Activated T-helper 1 cell treated with anti-CD3 and anti-CD28 coated beads, Interleukin-12 subunit alpha, Interleukin-12 subunit beta, Interleukin-2, Interleukin-4 antibody, amounts not matched to agents 30 ng/mL and 10 ng/mL and 1 ng/mL, durations not matched to agents 14 hours and 24 hours and 36 hours (primary cell): ENCODE measurements at places on chromosomes 12 and 14. TPM values are rescaled to one million over a fixed set of nuclear protein-coding genes. Genes with fewer than 3 reads are reported as not detected.
A peak's percentile ranks its signal among the peaks of the same experiment; 100 is the strongest.

The CISTR gene
- total RNA-seq, result not detected in 2 replicates

- DNase-seq, result no peak
- no peak overlapping the region for H3K27ac ChIP-seq
- no peaks in the 10 kb centered on the region for H3K27me3 ChIP-seq
- no peaks in the 10 kb centered on the region for H3K4me1 ChIP-seq
Measured at GRCh38 chr14:31360919-31361662, 59.3 kb downstream of the HEATR5A start.

DNA sequence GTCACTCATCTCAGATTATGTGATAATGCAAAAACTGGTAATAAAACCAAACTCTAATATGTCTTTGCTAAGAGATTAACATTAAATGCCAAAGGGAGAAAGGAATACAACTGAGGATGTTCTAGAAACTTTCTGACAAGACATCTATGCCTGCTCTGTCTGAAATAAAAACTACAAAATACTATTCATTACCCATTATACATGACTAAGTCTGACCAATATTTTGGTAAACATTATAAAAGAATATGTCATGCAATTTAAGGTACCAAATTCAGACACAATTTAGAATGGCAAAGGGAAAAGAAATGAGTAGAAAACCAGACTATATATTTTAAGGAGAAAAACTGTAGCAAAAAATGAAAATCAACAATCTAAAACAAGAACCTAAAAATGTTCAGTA, 39.5 kb downstream of the UBR7 start:
- no peak for DNase-seq
- H3K4me1 ChIP-seq, result no peaks in the 10 kb centered on the region
- no peak overlapping the region for H3K27ac ChIP-seq
- H3K27me3 ChIP-seq, result no peaks in the 10 kb centered on the region

DNA sequence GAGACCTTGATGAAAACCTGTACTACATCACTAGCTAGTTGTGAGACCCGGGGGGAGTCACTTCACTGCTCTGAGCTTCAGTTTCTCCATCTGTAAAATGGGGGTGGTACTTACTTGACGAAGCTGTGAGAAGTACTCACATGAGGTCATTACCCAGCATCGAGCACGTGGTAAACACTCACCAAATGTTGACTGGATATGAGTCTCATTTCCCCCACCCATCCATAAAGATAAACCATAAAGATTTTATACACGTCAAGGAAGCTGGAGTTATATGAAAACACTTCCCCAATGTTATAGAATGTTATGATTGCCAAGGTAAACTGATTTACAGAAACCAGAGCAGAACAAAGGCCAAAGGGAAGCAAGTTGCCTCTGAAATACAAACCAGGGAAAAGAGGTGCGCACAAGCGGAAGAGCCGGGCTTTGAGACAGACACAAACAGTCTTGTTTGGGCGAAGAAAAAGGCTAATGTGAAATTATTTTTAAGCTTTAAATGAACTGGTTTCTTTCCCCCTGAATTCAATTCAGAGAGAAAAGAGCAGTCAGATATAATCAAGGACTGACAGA, 536.8 kb downstream of the MED13L start:
- no peaks in the 10 kb centered on the region for H3K36me3 ChIP-seq
- no peaks in the 10 kb centered on the region for H3K4me1 ChIP-seq
- no peak overlapping the region for H3K4me3 ChIP-seq
- H3K27me3 ChIP-seq, result no peaks in the 10 kb centered on the region

DNA sequence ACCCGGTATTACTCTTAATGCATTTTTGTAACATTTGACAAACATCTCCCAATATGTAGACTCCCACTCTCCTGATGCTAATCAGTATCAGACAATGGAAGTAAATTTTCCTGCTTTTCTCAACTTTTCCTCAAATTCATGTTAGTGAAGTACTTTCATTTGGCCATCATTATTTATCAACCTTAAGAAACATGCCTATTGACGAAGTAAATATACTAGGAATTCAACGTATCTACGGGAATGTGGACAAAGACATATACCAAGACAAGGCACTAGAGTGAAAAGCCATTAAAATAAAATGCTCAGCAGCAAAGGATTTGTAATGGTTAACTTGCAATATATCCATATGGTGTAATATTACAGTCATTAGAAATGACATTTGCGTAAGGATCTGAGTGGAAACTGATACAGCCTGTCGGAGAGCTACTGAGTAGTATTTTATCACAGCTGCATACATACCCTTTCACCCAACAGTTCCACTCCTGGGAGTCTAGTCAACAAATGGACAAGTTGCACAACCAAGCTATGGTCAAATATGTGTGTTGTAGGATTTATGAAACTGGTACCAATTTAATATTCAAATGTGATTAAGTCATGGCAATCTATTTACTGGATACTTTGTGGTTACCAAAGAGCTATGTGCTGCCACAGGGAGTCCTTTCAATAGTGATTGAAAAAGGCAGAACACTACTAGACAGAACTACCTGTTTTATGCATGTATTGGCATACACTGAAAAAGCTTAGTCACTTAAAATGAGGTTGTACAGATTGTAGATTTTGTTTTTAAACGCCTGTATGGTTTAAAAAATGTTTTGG, 26.5 kb downstream of the NUDT4 start:
- no peak overlapping the region for H3K4me3 ChIP-seq
- H3K27me3 ChIP-seq, result no peaks in the 10 kb centered on the region
- no peak for DNase-seq
- H3K36me3 ChIP-seq, result peaks cover 29% of the 10 kb centered on the region
- peak overlapping the region; percentile 45 for H3K27ac ChIP-seq

DNA sequence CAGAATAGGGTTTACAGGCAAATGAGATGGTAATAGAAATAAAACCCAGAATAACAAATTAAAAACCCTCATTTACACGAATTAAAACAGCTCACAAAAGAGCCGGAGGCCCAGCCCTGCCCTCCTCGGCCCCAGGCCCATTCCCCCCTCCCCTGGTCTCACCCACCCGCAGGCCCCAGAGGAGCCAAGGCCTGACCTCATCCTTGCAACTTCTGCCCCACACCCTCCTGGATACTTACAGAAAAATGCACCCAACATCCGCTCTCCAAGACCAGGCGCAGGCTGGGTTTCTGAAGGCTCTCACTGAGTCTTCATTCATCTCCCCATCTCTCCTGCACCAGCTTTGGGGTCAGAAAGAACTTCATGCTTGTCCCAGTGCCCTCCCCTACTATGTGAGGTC, 16.2 kb upstream of the VSX2 start:
- H3K36me3 ChIP-seq, result no peaks in the 10 kb centered on the region
- no peak overlapping the region for H3K4me3 ChIP-seq
- H3K27me3 ChIP-seq, result peaks cover 16% of the 10 kb centered on the region
- no peaks in the 10 kb centered on the region for H3K4me1 ChIP-seq
- H3K27ac ChIP-seq, result no peak overlapping the region

DNA sequence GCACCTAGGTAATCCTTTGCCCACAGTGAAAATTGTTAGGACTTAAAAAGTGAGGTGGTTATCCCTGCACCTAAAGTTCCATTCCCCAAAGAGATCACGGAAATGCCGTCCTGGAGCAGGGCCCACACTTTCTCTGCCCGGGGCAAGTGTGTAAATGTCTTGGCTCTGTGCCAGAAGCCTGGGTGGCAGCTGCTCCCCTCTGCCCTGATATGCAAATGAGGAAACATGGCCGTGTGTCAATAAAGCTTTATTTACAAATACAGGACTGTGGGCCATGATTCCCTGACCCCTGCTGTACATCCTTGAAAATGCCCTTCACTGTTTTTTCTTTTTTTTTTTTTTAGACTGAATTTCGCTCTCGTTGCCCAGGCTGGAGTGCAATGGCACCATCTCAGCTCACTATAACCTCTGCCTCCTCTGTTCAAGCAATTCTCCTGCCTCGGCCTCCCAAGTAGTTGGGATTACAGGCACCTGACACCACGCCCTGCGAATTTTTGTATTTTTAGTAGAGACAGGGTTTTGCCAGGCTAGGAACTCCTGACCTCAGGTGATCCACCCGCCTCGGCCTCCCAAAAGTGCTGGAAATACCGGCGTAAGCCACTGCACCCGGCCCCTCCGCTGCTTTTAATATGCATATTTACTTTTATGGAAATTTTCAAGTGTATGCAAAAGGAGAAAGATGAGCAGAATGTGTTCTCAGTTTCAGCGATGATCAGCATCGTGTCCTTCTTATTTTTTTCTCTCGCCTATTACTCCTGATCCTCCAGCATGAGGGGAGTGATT, 75.5 kb downstream of the GALNT9 start:
- no peak overlapping the region for H3K27ac ChIP-seq
- no peak for DNase-seq
- H3K27me3 ChIP-seq, result peaks cover 2% of the 10 kb centered on the region
- H3K4me1 ChIP-seq, result no peaks in the 10 kb centered on the region
- no peaks in the 10 kb centered on the region for H3K36me3 ChIP-seq

DNA sequence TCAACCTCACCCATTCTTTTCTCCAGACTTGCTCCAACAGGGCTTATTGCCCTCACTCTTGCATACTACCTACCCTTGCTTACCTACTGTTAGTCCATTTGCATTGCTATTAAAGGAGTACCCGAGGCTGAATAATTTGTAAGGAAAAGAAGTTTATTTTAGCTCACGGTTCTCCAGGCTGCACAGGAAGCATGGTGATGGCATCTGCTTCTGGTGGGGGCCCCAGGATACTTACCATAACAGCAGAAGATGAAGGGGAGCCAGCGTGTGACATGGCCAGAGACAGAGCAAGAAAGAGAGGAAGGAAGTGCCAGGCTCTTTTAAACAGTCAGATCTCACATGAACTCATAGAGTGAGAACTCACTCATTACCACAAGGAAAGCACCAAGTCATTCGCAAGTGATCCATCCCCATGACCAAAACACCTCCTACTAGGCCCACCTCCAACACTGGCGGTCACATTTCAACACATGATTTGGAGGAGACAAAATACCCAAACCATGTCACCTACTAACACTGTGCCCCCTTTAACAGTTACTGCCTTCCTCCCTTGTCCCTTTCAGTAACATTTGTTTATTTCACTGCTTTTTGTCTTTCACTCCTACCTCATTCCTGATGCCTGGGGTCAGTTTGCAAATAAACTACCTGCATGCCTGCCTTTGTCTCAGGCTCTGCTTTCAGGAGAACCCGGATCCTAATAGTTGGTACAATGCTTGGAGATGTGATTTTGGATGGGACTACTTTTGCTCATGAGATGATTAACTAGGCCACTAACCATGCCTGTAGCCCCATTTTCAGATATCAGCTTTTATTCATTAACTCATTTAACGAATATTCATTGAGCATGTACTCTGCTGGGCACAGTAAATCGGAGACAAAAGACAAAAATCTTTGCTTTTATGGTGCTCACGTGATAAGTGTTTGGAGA, 41.6 kb upstream of the CSRP2 start:
- no peak overlapping the region for H3K4me3 ChIP-seq
- H3K4me1 ChIP-seq, result peaks cover 9% of the 10 kb centered on the region
- no peaks in the 10 kb centered on the region for H3K36me3 ChIP-seq
- DNase-seq, result no peak
- H3K27me3 ChIP-seq, result peaks cover 2% of the 10 kb centered on the region
- no peak overlapping the region for H3K27ac ChIP-seq

The CCDC177 gene
- 0.08 TPM in 1 of 2 replicates, not detected in the other for total RNA-seq

- H3K27me3 ChIP-seq, result no peaks in the 10 kb centered on the region
- no peak overlapping the region for H3K27ac ChIP-seq
- H3K4me1 ChIP-seq, result peaks cover 9% of the 10 kb centered on the region
- no peak for DNase-seq
- peaks cover 14% of the 10 kb centered on the region for H3K36me3 ChIP-seq
Measured at GRCh38 chr14:77116172-77116817, 18.2 kb downstream of the CIPC start.

GRCh38 chr12:120472521-120472920, 3.0 kb upstream of the SRSF9 start:
- peaks cover 5% of the 10 kb centered on the region for H3K27me3 ChIP-seq
- peaks cover 39% of the 10 kb centered on the region for H3K4me1 ChIP-seq
- DNase-seq, result no peak
- no peak overlapping the region for H3K4me3 ChIP-seq

The GPR68 gene
- 4.5 and 5.4 TPM in 2 replicates for total RNA-seq

The PPTC7 gene
- total RNA-seq, result 57.9 and 59.1 TPM in 2 replicates

DNA sequence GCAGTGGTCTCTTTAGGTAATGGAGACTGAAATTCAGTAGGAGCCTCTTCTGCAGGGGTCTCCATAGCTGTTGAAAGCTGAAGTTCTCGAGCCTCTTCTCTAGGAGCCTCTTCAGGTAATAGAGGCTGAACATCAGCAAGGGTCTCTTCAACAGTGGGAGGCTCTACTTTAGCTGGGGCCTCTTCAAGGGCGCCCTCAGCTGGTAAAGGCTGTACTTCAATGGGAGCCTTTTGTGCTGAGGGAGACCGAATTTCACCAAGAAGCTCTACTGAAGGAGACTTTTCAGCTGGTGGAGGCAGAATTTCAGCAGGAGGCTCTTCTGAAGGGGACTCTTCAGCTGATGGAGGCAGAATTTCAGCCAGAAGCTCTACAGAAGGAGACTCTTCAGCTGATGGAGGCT, 1.5 kb downstream of the FSCB start:
- DNase-seq, result no peak
- no peaks in the 10 kb centered on the region for H3K36me3 ChIP-seq
- no peak overlapping the region for H3K4me3 ChIP-seq
- H3K27me3 ChIP-seq, result no peaks in the 10 kb centered on the region

The DHH gene
- total RNA-seq, result 0.10 TPM in 1 of 2 replicates, not detected in the other

DNA sequence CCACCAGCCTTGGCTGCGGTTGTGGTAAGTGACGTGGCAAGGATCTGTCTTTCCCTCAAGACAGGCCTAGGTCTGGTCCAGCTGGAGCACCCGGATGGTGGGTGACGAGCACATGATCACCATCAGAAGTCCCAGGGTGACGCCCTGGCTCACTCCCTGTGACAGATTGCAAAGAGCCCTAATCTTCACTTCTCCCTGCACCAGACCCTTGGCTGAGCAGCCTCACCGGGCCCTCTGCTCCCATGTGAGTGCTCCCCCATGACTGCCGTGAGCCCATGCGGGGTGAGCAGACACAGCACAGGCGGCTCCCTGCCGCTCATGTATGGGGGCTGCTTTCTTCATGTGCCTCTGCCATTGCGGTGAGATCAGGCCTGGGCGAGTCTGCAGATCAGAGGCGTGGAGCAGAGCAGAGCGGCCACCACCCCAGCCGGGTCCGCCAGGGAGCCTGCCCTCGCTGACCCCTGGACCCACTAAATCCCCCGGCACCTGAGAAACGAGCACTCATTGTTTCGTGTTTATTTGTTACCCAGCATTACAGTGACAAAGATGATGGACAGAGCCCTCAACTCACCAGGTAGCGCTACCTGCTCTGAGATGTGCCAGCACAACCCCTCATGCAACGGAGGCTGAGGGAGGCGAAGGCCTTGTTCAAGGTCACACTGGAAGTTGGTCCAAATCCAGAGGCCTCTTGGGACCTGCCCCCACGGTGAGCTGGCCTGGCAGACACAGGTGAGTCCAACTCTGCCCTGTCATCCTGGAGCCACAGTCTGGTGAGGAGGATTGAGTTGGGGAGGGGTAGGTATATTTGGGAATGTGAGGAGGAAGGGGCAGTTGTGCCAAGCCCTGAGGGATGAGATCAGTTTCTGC, 9.3 kb upstream of the DIO3 start:
- no peaks in the 10 kb centered on the region for H3K4me1 ChIP-seq
- peaks cover 2% of the 10 kb centered on the region for H3K27me3 ChIP-seq
- no peak for DNase-seq
- H3K27ac ChIP-seq, result no peak overlapping the region

DNA sequence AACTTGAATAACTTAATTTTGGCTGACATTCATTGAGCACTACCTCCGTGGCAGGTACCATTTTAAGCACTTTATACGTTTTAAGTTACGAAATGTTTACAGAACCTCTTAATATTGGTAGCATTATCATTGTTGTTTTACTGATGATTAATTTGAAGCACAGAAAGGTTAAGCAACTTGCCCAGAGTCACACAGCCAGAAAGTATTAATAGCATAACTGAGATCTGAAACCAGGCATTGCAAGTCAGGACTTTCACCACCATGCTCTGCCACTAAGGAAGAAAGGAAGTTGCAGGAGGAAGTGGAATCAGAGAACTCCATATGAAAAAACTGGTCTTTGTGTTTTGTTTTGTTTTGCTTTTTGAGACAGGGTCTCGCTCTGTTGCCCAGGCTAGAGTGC, 28.2 kb upstream of the BCAT1 start:
- peaks cover 4% of the 10 kb centered on the region for H3K27me3 ChIP-seq
- H3K4me3 ChIP-seq, result no peak overlapping the region
